ENCODE measurements at places on chromosomes 2 and 18.

- DNase-seq, result no peak
These were observed 891.6 kb upstream of the CRIM1 start for GRCh38 chr2:35463805-35464596.

GRCh38 chr18:76699923-76700322 is 122.4 kb upstream of the ZNF236 start:
- no peak for DNase-seq

- no peak for DNase-seq
These were observed 75.3 kb upstream of the DLX2 start for GRCh38 chr2:172177996-172178395.

DNA sequence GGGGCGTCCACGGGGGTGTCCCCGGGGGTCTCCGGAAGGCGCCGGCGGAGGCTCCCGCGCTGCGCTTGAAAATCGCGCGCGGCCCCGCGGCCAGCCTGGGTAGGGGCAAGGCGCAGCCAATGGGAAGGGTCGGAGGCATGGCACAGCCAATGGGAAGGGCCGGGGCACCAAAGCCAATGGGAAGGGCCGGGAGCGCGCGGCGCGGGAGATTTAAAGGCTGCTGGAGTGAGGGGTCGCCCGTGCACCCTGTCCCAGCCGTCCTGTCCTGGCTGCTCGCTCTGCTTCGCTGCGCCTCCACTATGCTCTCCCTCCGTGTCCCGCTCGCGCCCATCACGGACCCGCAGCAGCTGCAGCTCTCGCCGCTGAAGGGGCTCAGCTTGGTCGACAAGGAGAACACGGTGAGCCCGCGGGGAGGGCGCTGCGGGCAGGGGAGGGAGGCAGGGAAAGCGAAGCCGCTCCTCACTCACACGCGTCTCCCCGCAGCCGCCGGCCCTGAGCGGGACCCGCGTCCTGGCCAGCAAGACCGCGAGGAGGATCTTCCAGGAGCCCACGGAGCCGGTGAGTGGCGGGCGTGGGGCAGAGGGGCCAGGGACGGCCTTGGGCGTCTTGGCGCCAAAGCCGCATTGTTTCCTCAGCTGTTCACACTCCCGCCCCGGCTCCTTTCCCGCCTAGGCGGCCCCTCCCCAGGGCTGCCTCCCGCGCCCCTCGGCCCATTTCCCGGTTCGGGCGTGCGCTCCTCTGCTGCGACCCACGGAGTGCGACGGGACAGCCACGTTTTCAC is at the start of gene RRM2:
TSS of gene RRM2 (plus strand) at position 240 of the 781 bp plus-strand sequence. CDS start at position 300, 60 bp downstream.
- DNase-seq, result peak; percentile 97

- no peak for DNase-seq
These were observed 748.7 kb downstream of the RNF144A start for GRCh38 chr2:7665880-7666279.

DNA sequence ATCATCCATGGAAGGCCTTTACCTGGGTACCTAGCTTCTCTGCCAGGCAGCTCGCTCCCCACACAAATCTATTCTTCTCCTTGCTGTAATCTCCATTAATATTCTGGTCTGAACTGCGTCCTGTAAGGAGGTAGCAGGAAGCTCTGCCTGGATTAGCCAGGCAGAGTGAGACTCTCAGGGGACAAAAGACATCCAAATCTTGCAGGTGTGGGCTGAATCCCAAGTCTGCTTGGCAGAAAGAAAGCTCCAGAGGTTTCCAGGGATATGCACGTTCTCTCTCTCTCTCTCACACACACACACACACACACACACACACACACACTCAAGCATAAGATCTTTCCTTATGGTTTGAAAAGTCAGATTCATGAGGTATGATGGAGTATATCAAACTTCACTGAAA is 66.5 kb downstream of the THNSL2 start:
- DNase-seq, result no peak

DNA sequence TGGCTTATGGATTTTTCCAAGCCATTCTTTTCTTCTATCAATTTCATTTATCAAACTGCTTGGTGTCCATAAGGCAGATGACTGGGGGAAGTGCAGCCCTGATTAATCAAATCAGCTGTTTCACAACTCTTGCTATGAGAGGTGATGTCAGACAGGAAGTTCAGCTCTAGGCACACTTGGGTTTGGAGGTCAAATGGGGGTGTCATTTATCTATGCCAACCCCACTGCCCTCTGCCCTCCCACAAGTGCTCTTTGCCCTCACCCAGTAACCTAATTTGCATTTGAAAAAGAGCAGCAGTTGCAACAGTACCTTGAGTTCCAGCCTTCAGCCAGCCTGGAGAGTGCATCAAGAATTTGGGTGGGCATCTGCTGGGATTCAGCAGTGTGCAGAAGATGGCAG is 431.3 kb upstream of the SPRED2 start:
- no peak for DNase-seq

GRCh38 chr2:227082286-227082685 is 81.7 kb downstream of the COL4A4 start:
- DNase-seq, result no peak

GRCh38 chr2:215782295-215782694 is 231.1 kb downstream of the MREG start:
- DNase-seq, result no peak

DNA sequence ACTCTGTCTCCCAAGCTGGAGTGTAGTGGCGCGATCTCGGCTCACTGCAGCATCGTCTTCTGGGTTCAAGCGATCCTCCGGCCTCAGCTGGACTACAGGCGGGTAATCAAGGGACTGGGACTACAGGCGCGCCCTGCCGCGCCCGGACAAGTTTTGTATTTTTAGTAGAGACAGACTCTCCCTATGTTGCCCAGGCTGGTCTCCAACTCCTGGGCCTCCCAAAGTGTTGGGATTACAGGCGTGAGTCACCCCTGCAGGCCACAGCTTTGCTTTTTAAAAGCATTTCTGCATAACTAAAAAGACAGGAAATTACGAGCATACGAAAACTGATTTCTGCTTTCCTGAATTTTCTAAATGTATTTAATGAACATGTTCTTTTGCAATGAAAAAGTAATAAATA is 916 bp upstream of the OSBPL1A start:
- no peak for DNase-seq

GRCh38 chr2:65937379-65938160 is 497.4 kb upstream of the MEIS1 start:
- DNase-seq, result no peak

- DNase-seq, result no peak
These were observed 214.0 kb downstream of the CYP26B1 start for GRCh38 chr2:71933467-71934319.

GRCh38 chr2:234243871-234244565 is 193.5 kb downstream of the SPP2 start:
- DNase-seq, result no peak

DNA sequence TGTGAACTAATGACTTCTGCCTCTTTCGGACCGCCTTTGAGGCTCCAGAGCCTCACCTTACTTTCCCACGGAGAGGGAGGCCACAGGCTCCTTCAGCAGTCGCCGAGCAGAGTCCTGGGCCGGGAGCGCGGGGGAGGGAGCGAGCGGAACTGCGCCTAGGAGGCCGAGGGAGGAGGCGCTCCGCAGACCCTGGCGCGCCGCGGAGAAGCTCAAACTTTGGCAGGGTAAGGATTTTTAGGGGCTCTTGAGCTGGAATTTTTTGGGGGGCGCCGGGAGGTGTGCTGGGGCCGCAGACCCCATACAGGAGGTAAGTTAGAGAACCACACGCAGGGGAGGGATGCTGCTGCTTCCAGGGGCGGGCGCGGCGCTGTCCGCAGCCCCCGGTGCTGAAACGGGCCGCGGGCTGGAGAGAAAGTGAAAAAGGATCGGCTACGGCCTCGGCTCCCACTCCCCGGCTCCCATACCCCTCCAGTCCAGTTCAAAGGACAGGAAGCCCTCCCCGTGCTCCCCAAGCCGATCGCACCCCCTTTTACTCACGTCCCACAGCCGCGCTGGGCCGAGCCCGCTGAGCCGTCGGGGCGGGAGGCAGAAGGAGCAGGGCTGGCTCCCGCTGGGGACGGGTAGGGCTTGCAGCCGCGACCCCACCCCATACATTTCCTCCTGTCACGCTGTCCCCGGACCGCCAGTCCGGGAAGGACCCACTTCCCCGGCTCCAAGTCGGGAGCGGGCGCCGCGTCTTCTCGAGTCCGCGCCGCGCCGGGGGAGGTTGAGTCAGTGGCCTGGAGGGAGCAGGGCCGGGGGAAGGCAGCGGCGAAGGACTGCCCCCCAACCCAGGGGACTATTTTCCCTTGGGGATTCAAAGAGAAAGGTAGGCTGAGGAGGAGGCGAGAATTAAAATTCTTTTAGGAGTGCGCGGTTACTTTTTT is at the start of gene CNGA3:
TSS of gene CNGA3 (plus strand) at position 146 of the 926 bp plus-strand sequence. CDS start 23,520 bp downstream, outside the sequence.
- DNase-seq, result peak; percentile 45

GRCh38 chr18:77369644-77370043 is 120.0 kb downstream of the GALR1 start:
- no peak for DNase-seq

DNA sequence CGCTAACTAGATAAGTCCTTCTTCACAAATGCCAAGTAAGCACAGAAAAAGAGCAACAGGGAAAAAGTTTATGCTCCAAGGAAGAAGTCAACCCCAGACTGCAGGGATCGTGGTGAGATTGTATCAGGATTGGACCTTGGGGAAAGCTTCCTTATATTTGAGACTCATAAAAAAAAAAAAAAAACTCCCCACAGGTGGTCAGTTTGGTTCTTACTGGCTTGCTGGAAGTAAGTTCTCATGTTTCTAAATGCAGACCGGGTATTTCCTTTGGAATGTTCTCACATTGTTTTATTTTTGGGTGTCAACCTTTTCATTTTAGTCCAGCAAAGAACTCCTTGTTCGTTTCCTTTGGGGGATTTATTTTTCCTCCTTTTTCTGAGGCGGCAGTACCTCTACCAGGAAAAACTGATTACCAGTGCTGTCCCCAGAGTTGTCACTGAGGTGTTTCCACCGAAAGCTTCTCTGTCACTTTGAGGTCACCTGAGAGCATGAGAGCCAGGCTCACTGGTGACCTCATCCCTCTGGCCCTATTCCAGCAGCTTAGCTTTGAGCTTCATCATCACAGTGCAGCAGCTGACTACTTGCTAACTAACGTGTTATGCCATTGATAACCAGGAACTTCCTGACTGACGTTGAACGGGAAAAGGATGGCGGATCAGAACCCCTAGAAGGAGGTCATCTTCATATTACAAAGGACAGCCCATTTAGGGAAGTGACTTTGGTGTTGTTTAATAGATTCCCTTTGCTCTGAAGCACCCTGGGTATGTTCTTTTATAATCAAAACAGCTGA is 16.8 kb upstream of the ATP8B1 start:
- no peak for DNase-seq

DNA sequence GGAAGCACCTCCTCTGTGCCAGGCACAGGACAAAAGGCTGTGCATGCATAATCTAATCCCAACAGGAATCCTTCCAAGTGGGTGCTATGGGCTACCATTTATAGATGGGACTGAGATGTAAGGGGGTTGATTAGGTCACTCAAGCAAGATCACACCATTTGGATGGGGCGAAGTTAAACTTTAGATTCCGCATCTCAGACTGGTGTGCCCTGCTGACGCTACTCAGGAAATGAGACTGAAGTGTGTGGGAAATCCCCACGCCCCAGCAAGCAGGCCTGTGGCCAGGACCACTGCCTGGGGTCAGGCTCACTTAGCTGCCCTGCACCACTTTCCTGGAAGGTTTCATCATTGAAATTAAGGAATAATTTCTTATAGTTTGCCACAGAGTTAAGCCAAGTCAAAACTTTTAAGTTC is 70.5 kb upstream of the PPP1CB start:
- peak; percentile 81 for DNase-seq

DNA sequence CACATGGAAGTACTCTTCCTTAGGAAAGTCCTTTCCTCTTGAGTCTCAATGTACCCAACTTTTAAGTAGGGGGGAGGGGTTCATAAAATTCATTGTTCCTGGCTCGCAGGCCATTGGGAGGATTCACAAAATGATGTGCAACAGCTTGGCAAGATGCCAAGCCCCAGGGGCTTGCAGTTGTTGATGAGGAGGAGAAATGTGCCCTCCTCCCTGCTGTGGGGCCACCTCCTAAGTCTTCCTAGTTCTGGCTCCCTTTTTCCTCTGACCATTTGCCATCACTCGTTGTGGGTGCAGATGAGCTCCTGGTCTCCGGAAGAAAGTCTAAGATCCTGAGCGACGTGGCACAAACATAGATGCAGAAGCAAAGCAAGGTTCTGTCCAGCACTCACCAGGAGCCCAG is 435.4 kb downstream of the EIPR1 start:
- DNase-seq, result no peak

DNA sequence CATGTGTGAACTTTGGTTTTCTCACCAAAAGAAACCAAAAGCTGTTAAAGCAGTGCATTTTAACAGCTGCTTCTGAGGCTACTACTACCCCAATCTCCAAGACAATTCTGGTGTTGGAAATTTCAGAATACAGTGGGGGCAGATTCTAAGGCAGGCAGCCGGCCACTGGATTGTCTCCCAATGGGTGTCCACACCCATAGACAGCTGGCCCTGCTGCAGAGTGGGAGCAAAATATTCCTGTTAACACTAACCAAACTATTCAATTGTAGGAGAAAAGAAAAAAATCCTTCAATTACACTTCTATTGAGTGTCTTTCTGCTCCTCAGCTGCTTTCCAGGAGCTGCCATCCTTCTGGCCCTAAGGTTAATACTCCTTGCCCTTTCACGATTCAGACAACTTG is 223.7 kb downstream of the ALK start:
- DNase-seq, result no peak

- DNase-seq, result no peak
These were observed 12.8 kb downstream of the PGAP1 start for GRCh38 chr2:196913691-196914090.

DNA sequence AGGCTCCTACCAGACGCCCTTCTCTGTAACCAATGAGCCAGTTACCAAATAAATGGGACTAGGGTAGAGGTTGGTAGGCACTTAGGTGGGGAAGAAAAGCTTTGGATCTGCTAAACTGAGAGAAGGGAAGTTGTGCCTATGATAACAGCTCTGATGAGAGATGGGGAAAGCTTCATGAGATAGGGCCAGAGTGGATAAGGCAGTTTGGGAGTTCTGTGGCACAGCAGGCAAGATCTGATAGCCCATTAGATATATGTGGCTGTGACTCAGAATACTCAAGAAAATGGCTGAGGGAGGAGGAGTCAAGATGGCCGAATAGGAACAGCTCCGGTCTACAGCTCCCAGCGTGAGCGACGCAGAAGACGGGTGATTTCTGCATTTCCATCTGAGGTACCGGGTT is 99.8 kb downstream of the PDE11A start:
- DNase-seq, result no peak

DNA sequence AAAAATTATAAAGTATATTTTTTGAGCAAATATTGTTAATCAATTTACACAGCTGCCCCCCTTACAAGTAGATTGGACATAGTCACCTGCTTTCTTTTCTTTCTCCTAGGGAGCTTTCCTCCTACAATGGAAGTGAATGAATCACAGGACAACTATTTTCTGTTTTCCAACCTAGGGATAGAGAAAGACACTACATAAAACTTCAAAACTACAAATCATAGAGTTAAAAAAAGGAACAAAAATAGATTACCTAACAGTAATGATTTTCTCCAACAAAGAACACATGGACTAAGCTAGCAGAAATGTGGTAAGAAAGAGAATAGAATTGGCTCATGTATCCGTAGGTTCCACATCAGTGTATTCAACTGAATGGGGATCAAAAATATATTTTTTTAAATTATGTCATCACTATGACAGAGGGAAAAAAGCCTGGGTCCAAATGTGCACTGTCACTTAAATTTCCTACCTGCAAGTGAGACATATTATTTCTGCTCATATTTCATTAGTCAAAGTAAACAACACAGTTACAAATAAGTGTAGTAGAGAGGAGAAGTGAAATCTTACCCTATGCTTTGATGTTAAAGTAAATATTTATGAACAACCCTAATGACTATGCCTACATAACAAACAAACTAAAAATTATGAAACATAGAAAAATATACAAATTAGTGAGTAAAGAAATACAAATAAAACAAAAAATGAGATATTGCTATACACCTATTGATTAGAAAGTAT is 756.7 kb downstream of the SOCS6 start:
- no peak for DNase-seq

- DNase-seq, result no peak
These were observed 762 bp downstream of the VPS4B start for GRCh38 chr18:63421514-63421913.

Measured in GM20000 (cell line).